Dermis microvascular lymphatic vessel endothelial cell (primary cell): ENCODE measurements at places on chromosomes 6 and 20.

DNA sequence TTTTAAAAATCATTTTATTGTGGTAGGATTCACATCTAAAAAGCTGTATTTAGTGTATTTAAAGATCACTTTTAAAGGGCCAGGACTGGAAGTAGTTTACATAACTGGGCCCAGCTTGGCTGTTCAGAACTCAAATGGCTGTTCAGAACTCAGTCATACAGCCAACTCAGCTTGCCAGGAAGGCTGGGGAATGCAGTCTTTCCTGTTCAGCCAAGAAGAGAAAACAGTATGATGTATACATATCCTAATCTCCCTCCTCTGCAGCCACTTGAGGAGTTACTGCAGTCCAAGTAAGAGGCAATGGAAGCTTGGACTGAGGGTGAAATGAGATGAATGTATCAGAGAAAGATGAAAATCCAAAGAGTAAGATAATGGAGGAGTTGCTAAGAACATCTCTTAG, 24.6 kb downstream of the DSTN start:
- no peak for DNase-seq

GRCh38 chr6:137490006-137490905, 3.9 kb downstream of the OLIG3 start:
- no peak for DNase-seq

DNA sequence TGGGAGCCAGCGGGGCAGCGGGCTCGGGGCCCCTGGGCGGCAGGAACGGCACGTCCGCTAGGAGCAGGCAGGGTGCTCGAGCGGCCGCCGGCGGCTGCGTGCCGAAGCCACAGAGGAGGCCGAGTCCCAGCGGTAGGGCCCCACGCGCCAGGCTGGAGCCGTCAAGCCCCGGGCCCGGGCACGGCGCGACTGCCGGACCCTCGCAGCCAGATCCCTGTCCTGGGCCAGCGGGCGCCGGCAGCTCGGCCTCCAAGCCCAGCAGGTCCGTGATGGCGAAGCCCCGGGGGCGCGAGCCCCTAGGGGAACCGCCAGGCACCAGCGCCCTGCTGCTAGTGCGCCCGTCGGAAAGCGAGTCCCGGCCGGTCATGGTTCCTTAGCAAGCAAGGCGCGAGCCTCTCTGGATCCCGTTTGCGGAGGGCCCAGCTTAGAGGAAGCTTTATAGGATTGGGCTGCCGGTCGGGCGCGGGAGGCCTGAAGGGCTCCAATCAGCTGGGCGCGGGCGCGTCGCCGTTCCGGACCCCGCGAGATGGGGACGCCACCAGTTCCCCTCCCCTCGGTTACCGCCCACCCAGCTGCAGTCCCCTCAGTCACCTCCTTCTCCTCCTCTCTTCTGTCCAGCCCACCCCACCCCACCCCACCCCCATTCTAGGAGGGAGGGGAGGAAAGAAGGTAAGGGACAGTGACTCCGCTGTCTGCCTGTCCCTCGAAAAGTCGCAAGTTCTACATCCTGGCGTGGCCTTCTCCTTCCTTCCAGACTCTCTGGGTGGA, at the start of gene VSX1:
Gene VSX1 (minus strand): TSS at position 412 of the 768 bp plus-strand sequence. CDS start 45 bp downstream, at position 367.
- no peak for DNase-seq

GRCh38 chr20:58131551-58132142, 96.8 kb downstream of the ANKRD60 start:
- DNase-seq: no peak

GRCh38 chr6:92363111-92363510, 1056.2 kb downstream of the EPHA7 start:
- no peak for DNase-seq

- no peak for DNase-seq
These were observed 11.1 kb downstream of the SIGLEC1 start for GRCh38 chr20:3701061-3701998.

GRCh38 chr20:50029697-50030461, 47.1 kb downstream of the SNAI1 start:
- peak; percentile 97 for DNase-seq

DNA sequence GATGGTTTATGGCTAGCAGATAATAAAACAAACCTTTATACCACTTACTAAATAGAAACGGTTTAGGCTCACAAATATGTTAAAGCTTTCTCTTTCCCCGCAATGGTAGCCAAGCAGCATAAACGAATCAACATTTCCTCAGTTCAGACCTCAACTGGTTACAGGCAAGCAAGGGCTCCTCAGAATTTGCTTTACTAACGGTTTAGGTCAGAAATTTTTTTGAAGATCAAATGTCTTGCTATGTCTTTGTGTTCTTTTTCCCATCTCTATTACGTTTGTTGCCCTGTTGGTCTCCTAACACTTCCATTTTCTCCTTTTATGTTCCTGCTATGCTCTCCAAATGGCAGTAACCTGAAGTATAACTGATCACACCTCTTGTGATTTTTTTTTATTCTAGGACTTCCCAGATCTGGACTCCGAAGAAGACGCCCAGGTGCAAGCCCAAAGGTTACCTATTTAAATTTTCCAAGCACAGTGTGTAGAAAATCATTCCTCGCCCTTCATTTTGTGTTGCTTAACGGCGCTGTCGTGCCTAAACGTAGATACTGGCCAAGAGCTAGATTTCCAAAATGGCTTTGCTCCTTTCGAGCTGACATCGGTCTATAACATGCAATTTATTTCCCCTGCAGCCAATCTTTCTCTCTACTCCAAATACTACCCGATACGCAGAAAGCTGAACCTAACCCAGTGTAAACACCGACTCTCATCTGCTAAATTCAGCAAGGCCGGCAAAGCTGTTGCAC, 717 bp upstream of the ASF1A start:
- peak; percentile 68 for DNase-seq

DNA sequence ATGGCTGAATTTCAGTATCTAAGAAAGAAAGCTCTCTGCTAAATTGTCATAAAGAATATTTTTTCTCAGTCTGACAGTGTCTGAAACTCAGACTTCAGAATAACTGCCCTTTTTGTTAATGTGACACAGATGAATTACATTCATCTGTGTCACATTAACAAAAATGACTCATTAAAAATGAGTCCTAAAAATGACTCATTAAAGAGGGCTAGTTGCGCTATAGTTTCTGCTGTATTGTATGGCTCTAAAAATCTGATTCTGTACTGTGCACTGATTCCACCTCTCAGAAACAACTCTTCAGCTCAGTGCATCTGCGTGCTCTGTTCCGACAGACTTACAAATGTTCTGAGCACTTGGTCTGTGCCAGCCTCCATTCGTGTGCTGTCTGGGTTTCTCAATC, 15.0 kb downstream of the RNF114 start:
- no peak for DNase-seq

DNA sequence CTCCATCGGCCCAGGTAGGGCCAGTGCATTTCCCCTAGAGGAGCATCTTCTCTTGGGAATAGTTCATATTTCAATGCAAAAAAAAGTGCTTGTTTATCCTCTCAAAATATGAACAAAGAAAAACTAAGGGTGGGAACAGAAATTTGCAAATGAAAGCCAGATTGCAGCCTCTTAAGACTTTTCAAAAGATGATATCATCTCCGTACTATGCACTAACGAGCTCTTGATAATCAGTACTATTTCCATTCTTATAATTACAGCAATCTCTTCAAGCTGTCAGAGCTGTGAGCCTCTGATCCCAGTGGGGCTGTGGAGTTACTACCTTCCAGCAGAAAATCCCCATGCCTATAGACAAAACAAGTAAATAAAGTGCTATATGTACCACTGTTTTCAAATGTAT, 77.1 kb downstream of the SOD2 start:
- DNase-seq: no peak

DNA sequence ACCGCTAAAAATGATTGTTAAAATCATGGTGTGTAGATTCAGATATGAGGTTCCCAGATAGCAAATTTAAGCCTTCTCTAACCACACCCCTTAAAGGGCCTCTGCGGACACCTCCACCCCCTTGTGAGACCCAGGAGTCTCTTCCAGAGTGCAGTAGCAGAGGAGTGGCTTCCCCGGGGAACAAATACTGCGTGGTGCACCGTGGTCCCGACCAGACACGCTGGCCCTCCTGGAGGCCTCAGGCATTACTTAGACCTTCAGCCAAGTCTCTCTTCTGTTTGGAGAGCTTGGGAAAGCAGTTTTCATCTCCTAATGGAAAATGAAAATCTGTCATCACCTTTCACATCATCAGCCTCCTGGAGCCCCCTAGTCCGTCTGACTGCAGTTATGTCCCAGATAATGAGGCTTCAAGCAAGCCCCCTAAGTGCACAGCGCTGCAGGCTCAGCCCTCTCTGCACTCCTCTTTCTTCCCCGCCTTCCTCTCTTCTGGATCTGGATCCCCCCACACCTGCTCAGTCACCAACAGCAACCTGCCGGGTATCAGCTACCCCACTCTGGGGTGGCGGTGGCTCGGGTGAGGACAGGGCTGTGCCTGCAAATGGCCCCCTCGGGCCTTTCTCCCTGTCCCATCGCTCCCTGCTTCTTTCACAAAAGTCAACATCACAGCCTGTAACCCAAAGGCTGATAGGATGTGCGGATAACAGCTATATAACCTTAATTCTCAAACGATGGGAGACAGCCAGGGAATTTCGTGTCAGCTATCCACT, 58.8 kb upstream of the TAGAP start:
- no peak for DNase-seq

GRCh38 chr6:136600818-136601217, 50.6 kb upstream of the MAP7 start:
- peak; percentile 70 for DNase-seq

- peak; percentile 97 for DNase-seq
These were observed 98.8 kb downstream of the SASH1 start for GRCh38 chr6:148441454-148441911.

DNA sequence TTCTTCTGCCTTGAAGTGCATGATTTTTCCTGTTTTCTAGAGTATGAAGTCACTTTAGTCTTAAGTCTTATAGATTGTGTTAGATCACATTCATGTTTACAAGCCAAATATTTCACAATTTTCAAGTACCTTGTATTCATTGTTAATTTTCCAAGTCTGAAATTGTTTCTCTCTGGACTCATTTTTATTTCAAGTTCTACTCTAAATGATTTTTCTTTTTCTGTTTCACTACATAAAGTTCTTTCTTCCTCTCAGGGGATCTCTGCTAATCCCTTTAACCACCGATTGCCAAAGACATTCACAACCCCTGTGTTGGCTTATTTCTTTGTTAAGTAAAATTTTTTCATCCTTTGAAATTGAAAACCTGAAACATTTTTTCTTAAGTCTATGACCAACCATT, 805.7 kb downstream of the KIF16B start:
- DNase-seq: no peak

GRCh38 chr6:72622094-72622940, 453 bp downstream of the KCNQ5 start:
- no peak for DNase-seq

GRCh38 chr6:166515072-166515810, 71.2 kb downstream of the RAMACL start:
- DNase-seq: peak; percentile 75

- DNase-seq: no peak
These were observed 138.8 kb downstream of the KHDRBS2 start for GRCh38 chr6:62146954-62147853.

- no peak for DNase-seq
These were observed 50.4 kb downstream of the TCP11 start for GRCh38 chr6:35090734-35091133.

DNA sequence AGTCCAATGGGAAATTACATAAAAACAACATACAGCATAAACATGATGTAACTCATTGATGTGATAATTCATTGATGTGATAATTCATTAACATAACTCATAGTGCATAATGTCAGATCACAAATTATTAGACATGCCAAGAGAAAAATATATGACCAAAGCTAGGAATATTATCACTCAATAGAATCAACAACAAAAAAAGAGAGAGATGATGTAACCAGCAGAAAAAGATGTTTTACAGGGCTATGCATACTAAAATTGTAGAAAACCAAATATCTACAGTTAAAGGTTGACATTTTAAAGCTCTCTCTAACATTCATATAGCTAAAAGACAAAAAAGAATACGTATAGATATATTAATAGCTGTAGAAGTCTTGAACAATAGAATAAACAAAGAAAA, 1067.2 kb upstream of the ADGRB3 start:
- no peak for DNase-seq

DNA sequence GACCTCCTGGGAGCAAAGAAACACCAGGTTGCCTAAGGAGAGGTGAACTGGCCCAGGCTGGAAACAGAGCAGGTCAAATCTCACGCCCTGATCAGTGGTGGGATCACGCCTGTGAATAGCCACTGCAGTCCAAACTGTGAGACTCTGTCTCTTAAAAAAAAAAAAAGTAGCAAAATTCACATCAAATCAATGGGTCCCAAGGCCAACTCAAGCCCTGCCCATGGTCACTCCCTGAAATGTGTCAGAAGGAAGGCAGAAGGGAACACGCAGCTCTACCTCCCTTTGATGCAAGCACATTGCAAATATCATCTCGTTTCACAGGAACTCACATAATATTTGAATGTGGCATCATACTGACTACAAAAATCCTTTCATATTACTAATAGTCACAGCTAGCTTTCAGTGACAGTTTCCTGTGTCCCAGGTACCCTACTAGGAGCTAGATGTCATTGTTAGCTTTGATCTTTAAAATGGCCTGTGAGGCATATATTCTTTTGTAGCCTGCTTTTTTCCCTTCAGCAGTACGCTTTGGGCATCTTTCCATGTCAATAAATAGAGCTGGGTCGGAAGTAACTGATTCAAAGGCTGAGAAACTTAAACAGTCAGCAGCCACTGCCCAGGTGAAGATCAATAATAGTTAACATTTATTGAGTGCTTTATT, 14.4 kb upstream of the TTPAL start:
- DNase-seq: no peak

- DNase-seq: no peak
These were observed 26.3 kb upstream of the FAM50B start for GRCh38 chr6:3822747-3823445.

GRCh38 chr6:148440877-148441453, 98.3 kb downstream of the SASH1 start:
- DNase-seq: peak; percentile 91

GRCh38 chr6:167469672-167470071, 144.8 kb downstream of the TTLL2 start:
- no peak for DNase-seq

DNA sequence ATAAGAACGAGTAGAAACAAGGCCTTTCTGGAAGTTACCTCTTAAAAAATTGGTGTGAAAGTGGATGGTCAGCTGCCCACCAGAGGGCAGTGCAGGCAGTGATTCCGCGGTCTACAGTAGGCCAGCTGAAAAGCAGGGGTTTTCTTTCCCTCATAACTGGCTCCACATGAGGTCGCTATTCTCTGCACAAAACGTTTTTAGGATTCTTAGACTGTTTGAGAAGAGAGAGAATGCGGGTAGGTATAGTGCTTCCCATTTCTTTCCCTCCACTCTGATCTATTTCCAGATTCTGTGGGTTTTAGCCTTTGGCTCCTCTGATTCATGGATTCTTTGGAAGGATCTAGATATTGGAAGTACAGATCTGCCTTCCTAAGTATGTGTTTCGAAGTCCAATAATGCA, 14.2 kb downstream of the FIG4 start:
- peak; percentile 80 for DNase-seq

DNA sequence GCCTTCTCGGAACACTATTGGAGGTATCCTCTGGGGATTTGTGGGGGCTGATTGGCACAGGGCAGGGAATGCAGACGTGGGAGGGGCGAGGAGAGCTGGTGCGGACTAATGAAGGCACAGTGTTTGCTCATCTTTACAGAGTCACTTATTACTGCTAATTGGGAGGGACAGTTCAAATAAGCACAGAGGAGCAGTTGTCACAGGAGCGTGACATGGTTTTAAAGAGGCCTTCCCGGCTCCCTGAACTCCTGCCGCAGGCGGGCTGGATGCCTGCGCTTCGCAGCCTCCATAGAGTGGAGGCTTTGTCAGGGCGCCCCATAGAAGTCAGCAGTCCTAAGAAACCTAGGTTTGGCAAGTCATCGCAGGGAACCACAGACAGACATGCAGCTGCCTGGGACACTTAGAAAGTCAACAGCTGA, 149.6 kb downstream of the LINC00237 start:
- DNase-seq: no peak

GRCh38 chr20:50690650-50691572, at the start of gene RIPOR3:
TSS of gene RIPOR3 (minus strand) at chr20:50691542. CDS start at chr20:50691128, 414 bp downstream.
- DNase-seq: no peak
